ENCODE measurements at places on chromosomes 2 and 18.

DNA sequence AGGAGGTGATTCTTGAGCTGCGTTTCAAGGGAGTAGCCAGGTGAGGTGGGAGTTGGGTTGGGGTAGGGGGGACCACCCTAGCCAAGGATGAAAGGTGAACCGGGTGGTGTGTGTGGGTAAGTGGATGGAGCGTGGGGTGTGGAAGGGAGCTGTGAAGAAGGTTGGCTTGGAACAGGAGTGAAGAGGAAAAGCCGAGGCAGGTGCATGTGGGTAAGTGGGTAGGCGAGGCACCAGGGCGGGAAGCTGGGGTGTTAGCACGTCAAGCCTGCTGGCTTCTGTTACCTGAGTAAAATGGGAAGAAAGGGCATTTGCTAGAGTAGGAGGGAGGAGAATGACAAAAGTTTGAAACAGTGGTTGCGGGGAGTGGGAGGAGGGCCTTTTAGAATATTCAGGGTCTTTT, 31.6 kb downstream of the TANC1 start:
- no peak for DNase-seq

- DNase-seq, result no peak
These were observed 5.8 kb downstream of the NEURL3 start for GRCh38 chr2:96499061-96499960.

GRCh38 chr2:45922577-45922988, 271.1 kb downstream of the PRKCE start:
- DNase-seq, result no peak

GRCh38 chr2:42046819-42047487, 868 bp upstream of the PKDCC start:
- no peak for DNase-seq

Data from T-helper 2 cell (primary cell).